ENCODE measurements at places on chromosomes 4 and X. TPM values are rescaled to one million over a fixed set of nuclear protein-coding genes. Genes with fewer than 3 reads are reported as not detected.

The TEX13C gene
- total RNA-seq = not detected

The STARD8 gene
- 7.3 TPM for total RNA-seq

The SLITRK4 gene
- total RNA-seq = 0.87 TPM

The SPANXD gene
- total RNA-seq = not detected

The TRIM2 gene
- 127 TPM for total RNA-seq

All from smooth muscle cell of trachea (primary cell).